ENCODE measurements at places on chromosomes 7 and 10. TPM values are rescaled to one million over a fixed set of nuclear protein-coding genes. Genes with fewer than 3 reads are reported as not detected.

The TAC1 gene
- total RNA-seq: not detected

The FFAR4 gene
- total RNA-seq: not detected

The AKR1C8 gene
- not detected for total RNA-seq

The SPDYE5 gene
- total RNA-seq: not detected

The EBLN1 gene
- not detected for total RNA-seq

The HECTD2 gene
- total RNA-seq: 5.5 TPM

The ANKRD30A gene
- total RNA-seq: not detected

The PLCE1 gene
- total RNA-seq: under 0.01 TPM

Measured in endothelial cell of coronary artery (primary cell).